Activated T-cell treated with anti-CD3 and anti-CD28 coated beads for 48 hours (primary cell): ENCODE measurements at places on chromosomes 2 and 18.

DNA sequence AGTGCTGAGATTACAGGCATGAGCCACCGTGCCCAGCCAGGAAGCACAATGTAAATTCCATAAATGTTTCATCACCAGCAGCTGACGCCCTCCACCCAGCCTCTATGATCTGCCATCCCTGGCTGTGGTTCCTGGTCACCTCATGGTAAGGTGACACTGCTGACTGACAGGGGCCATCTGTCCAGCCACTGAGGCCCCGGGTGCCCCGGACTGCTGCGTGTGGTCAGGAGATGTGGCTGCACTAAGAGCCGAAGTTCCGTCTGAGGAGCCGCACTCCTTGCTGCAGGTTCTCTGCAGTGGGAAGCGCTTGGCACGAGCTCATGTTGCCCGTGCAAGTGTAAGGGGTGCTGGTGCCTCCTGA, 10.9 kb downstream of the NTSR2 start:
- no peak for DNase-seq

DNA sequence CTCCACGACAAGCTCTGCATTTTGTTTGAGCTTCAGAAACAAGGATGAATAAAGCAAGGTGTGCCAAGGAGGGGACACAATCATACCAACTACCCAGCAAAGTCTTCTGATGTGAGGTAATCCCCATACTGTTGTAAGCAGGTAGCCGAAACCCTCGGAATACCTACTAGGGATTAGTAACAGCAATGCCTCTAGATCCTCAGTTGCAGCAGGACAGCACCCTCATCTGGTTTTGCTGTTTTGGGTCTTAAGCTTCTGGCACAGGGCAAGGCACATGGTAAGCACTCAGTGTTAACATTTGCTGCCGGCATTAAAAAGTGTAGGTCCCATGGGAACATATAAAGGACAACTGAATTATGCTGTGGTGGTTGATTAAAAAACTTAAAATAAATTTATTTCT, 16.0 kb upstream of the LINC00305 start:
- no peak for DNase-seq

DNA sequence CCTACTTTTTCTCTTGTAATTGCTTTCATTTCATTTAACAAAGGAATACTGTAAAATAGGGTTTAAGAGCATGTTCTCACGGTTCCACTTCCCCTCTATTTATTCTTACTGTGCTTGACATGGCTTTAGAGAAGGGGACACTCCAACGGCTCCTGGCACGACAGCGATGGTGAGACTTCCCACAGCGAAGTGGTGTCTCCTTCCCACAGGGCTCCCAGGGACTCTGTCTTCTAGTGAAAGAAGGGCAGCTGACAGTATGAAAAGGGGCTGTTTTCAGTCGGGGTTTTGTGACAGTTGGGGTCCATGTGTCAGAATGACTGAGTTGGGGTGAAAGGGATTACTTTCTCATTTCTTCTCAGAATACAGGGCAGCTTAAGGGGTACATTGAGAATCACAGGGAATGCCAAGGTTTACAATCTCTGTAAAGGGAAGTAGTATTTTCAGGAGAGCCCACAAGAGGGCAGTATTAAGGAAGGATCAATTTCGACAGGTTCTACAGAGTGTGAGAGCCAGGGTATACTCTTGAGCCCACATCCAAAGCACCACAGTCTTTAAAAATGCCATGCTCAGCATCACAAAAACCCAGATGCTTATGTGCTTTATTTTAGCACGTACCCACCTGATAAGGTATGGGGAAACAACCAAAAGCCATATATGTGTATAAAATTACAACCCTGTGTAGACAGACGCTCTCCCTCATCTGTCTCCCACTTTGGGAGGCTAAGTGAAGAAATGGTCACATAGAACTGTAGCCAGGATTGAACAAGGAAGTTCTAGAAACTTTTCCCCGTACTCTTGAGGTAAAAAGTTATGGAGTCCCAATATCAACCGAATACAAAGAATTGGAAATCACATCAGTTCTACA, 31.3 kb upstream of the RAPGEF4 start:
- no peak for DNase-seq

GRCh38 chr2:224198436-224198835, 159.3 kb upstream of the SERPINE2 start:
- no peak for DNase-seq
